Stimulated activated CD4-positive, alpha-beta T cell treated with anti-CD3 and anti-CD28 coated beads, TNF-alpha, amount 100 ng/mL, for 1 hour (primary cell): ENCODE measurements at places on chromosomes 13 and 19.

DNA sequence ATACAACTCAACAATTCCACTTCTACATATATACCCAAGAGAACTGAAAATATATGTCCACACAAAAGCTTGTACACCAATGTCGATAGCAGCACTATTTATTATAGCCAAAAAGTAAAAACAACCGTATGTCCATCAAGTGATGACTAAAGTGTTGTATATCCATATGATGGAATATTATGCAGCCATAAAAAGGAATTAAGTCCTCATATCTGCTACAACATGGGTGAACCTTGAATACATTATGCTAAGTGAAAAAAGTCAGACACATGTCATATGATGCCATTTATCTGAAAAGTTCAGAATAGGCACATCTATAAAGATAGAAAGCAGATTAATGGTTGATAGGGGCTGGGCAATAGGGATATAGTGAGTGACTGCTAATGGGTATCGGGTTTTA is 204.5 kb downstream of the KCNRG start:
- no peak for DNase-seq

DNA sequence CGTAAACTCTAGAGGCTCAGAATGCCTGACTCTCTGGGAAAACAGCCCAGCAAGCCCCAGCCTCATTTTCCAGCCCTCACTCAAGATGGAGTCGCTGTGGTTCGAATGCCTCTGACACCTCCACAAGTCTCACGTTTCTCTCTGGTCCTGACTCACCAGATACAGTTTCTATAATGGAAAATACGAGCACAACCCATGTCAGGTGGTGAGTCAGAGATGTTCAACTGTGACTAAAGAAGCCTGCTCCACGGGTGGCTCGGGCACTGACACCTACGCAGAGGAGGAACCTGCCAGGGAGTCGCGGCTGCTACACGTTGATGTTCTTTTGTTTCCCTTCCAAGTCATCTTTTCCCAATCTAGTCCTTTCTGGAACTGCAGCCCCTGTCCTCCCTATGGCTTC is 87.1 kb upstream of the STK24 start:
- DNase-seq: no peak

DNA sequence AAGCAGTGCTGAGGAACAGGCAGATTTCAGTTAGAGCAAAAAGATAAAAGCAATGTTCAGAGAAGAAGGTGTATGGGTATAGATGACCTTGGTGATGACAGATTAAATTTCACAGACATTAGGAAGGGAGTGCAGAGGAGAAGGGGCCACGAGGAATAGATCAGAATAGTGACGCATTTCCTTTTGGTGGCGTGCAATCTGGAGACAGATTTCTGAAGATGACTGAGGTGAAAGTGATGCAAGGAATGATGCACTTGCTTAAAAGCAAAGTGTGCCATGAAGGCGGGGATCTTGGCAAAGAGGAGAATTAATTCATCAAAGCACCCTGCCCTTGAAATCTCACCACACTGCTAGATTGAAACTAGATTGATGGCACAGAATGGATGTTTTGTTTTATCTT is 202.4 kb downstream of the ITGBL1 start:
- DNase-seq: no peak

- DNase-seq: no peak
Measured at GRCh38 chr19:23222998-23223652, 27.1 kb downstream of the ZNF724 start.

DNA sequence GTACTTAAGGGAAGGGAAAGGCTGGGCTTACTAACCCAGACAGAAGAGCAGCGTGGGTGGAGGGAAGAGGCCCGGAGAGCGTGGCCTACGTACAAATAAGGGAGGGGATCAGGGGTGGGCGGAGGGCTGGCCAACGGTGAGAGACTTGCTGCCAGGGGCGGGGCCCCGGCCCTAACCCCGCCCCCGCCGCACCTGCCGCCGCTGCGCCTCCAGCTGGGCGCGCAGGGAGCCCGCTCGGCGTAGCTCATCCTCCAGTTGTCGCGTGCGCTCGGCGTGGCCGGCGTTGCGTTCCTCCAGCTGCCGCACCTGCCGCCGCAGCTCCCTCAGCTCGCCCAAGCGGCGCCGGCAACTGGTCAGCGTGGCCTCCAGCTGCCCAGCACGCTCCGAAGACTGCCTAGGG is 5.7 kb downstream of the HOOK2 start:
- DNase-seq: peak; percentile 43

- DNase-seq: peak; percentile 18
Measured at GRCh38 chr13:28058866-28059613, 41.3 kb downstream of the FLT3 start.
